ENCODE measurements at places on chromosomes 4 and X.

- no peak for DNase-seq
Observed at GRCh38 chr4:40185830-40186664, 10.8 kb upstream of the RHOH start.

DNA sequence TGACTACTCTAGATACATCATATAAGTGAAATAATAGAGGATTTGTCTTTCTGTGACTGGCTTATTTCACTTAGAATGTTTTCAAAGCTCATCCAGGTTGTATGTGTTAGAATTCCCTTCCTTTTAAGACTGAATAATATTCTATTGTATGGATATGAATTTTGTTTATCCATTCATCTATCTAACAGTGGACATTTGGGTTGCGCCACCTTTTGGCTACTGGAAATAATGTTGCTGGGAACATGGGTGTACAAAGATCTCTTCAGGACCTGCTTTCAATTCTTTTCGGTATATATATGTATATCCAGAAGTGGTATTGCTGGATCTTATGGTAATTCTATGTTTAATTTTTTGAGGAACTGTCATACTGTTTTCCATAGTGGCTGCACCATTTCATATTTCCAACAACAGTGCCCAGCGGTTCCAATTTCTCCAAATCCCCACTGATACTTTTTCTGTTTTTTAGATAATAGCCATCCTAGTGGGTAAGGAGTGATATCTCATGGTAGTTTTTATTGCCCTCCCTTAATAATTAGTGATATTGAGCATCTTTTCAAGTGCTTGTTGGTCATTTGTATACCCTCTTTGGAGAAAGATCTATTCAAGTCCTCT lies 3.4 kb upstream of the SCD5 start:
- peak; percentile 32 for DNase-seq

DNA sequence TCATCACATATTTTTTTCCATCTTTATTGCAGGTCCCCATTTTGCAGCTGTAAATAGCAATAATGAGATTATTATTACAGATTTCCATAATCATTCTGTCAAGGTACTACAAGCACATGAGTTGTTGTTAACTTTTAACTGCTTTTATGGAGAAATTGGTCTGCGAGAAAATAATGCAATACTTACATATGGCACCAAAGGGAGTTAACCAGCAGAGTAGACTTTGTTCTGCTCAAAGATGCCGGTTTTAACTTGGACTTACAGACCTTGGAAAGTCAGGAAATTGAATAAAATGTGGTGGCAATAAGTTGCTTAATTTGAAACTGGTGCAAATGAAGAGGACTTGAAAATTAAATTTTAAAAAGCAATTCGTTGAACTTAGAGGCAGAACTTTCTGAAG lies 20.4 kb upstream of the MND1 start:
- no peak for DNase-seq

GRCh38 chrX:75642811-75643361 lies 120.0 kb upstream of the ZDHHC15 start:
- no peak for DNase-seq

DNA sequence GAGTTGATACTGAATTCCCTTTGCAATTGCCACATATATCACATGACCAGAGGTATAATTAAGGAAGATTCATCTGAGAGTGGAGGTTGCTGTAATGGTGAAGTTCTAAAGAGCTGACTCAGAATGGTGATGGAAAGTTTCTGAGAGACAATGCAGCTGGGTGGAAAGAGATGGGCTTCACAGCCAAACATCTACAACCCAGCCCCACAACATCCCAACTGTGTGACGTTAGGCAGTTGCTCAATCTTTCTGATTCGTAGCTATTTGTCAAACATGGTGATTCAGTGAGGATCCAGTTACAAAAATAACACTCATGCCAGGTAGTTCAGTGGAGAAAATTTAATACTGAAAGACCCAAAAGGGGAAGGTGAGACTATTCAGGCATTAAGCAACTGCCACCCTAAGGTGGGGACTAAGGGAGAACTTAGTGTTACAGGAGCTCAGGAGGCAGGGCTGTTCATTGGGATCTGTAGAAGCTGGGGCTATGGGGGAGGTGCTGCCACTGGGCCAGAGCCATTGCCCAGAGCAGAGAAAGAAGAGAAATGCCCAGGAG lies 6.9 kb upstream of the AFF1 start:
- DNase-seq = no peak

DNA sequence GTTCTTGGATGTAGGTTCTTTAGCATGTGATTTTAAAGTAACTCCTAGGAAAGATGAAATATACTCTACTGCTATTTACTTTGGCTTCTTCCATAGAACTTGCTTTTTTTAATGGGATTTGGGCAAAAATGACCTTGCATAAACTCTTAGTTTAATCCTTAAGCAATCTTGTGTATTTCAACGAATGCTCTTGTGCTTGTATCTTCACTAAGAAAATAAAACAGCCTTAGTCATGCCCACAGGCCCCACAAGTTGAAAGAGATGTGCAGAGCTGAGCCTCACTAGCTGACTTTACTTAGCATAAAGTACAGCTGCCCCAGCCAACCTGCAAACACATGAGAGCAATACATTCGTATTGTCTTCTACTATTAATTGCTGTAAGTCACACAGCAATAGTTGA lies 1609.2 kb downstream of the STIM2 start:
- DNase-seq = no peak

- DNase-seq = no peak
Observed at GRCh38 chr4:35175487-35175886, 1068.8 kb downstream of the ARAP2 start.

DNA sequence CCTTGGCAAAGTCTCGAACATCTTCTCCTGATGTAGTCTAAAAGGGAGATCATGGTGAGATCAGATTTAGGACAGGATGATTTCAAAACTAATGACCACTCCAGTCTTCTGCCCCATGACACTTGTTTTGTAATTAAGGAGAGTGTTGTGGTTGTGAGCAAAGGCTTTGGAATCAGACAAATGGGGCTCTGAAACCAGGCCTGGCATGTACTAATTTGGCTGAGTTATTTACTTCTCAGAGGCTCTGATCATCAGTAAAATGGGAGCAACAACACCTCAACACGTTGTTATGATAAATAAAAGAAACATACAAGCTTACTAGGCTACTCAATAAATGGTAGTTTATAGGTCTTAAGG lies 106.9 kb upstream of the FTHL17 start:
- no peak for DNase-seq
